Activated naive CD4-positive, alpha-beta T cell (primary cell): ENCODE measurements at places on chromosomes 6 and 20.

GRCh38 chr6:36226438-36227047, 30.0 kb downstream of the BRPF3 start:
- no peak for DNase-seq

DNA sequence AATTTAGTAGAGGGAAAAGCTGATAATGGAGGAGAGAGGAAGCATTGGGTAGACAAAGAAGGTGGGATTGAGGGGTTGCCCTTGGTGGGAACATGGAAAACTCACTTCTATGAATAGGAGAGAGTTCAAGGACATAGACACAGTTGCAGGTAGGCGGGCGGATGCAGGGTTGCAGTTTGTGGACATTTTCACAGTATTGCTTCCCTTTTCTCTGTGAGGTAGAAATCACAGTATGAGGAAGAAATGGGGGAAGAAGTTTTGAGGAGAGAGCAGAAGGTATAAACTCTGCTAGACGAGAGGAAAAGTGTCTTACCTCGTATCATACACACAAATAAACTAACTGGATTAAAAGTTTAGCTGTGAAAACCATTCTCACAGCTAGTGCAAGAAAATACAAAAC, 200.7 kb upstream of the ECI2 start:
- no peak for DNase-seq

- no peak for DNase-seq
Measured at GRCh38 chr20:18255526-18255925, 32.8 kb upstream of the ZNF133 start.

- DNase-seq, result no peak
Measured at GRCh38 chr6:3321875-3322274, 63.1 kb downstream of the PSMG4 start.

DNA sequence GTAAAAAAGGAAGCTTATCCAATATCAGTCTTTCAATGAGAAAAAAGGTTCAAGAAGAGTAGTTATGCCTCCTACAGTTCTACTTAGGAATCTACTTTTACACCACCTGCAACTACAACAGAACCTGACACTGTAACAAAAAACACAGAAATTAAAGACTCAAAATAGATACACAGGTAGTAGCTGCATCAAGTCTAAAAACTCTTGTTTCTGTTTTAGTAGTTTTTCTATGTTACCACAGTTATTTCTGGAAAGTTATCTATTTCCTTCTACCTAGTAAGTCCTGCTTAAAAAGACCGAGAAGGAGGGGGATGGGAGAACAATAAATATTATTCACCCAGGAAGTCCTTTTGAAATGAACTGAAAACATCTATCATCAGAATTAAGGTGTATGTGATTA, 52.5 kb downstream of the ATG5 start:
- DNase-seq, result no peak

DNA sequence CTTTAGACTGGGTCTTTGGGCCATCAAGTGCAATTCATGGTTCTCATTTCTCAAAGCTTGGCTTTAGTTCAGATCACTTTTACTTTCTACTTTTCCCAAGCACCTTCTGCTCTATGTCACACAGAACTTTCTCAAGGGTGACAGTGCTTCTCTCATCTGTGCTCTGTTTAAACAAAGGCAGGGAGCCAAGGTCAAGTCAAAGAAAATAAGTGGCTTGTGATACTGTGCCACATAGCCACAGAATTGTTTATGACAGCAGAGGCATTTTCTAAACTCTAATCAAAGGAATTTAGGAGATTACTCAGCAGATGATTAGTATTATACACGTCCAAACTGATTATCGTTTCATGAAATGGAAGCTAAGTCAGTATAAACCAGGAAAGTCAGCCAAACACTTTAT, 348.0 kb downstream of the HDGFL1 start:
- DNase-seq, result no peak

DNA sequence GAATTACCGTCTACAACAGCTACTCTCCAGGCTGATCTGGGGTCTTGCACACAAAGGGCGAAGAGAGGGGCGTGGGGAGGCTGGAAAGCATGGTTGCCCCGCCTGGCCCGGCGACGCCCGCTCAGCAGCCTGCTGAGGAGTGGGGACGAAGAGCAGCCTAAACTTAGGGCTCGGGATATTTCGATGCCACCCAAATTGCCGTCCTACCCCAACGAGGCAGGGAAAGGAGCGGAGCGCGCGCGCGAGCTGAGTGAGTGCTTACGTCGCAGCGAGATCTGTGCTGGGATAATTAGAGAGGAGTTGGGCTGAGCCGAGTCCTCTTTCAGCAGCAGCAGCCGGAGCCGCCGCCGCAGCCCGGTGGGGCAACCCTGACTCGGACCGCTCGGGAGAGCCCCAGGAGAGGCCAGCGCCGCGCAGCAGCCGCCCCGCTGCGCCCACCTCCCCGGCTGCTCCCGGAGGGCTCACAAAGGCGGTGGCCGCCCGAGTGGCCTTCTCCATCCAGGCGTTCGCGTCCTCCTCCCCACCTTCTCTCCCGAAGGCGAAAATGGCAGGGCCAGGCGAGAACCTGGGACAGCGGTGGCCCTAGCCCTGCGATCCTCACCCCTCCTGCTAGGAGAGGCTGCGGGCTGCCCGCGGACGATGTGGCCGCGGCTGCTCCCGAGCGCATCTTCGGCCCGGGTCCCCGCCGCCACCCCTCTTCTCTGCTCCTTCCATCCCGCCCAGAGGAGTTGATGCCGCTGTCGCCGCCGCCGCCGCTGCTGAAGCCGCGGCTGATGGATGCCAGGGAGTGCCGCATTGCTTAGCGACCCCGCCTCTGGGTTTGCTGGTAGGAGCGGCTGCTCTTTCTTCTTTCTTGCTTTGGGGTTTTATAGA, at the start of gene CLVS2:
TSS of gene CLVS2 (plus strand) at position 315 of the 873 bp plus-strand sequence. CDS start 1,543 bp downstream, outside the sequence.
- no peak for DNase-seq

DNA sequence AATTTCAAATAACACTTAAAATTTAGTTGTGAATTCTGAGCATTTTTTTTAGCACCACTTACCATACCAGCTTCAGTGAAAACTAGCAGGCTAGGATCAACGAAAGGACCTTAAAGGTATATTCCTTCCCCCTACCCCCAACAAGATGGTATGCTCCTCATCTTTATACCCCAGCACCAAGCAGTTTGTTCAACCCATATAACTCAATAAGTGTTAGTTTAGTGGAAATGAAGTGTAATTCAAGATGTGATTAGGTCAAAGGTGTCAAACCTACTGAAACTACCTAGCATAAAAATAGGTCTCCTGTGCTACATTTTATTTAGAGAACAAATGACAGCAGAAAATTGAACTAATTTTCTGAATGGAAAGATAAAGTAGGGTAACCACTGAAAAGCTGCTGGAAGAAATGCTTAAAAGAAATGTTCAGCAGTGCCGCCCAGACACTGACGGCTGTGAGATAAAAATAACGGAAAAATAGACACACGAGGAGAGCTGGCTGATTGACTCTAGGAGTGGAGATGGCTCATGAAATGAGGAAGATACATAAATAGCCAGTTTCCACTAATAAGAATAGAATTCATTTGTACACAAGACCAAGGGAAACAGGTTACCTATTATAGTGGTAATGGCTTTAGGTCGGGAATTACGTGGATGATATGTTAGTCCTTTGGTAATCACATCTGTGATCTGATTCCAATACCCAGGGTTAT, 94.8 kb downstream of the IPCEF1 start:
- no peak for DNase-seq

- DNase-seq, result peak; percentile 31
Measured at GRCh38 chr6:44268095-44268628, 2.1 kb upstream of the TMEM151B start.

- no peak for DNase-seq
Measured at GRCh38 chr20:3174442-3175261, 1.3 kb upstream of the LZTS3 start.

DNA sequence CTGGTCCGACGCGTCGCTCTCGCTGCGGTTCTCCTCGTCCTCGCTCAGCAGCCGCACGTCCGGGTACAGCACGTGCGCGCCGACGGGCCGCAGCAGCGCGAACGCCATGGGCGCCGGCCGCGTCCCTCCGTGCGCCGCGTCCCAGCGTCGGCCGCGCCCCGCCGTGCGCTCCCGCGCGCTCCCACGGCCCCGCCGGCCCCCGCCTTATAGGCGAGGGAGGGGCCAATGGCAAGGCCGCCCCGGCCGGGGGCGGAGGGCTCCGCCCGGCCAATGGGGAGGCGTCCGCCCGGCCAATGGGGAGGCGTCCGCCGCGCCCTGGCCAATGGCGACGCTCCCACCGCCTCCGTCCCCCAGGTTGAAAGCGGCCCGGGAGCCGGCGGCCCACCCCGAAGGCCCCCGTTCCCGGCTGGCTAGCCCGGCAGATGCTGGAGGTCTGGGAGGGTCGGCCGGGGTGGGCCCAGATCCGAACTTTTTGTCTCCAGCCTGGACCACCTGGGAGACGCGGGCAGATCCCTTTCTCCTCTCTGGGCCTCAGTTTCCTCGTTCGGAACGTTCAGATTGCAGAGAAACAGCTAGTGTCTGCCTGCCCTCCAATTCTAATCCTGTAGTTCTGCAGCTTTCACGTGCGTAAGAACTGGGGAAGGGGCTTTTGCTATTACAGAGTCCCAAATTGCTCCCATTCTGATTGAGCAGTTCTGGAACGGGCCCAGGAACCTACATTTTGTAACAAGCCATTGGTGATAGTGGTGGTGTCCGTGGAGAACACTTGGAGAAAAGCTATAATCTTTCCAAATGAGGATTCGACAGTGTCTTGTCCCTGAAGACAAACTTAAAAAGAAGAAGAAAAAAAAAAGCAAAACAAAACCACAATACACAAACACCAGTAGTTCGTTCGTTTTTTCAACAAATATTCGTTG, at the start of gene TCF15:
TSS of gene TCF15 (minus strand) at position 180 of the 917 bp plus-strand sequence. CDS start at position 108, 72 bp downstream.
- DNase-seq, result no peak
